Epithelial cell of proximal tubule (primary cell): ENCODE measurements at places on chromosomes 5 and 9. TPM values are rescaled to one million over a fixed set of nuclear protein-coding genes. Genes with fewer than 3 reads are reported as not detected.

DNA sequence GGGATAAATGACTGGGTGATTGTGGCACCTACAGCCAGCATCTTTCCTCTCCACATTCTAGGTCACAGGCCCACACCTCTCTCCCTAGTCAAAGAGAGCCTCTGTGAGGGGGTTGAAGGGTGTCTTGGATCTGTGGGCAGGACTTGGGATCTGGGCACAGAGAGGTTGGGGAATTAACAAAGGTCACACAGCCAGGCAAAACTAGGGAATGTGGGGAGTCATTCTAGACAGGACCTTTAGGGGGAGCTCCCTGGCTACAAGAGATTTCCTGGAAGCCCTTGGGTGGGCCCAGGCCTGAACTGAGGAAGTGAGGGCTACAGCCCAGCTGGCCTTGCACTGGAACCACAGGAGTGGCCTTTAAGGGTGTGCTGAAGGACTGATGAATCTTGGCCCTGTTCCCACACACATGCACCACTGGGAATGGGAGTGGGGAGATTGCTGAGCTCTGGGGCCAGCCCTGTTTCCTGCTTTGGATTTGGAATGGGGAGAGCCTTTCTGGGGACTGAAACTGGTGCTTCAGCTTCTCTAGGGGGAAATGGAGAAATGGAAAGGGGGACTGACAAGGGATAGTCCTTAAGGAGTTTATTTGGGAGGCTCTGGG lies 12.4 kb upstream of the CXXC5 start:
- DNase-seq = no peak

DNA sequence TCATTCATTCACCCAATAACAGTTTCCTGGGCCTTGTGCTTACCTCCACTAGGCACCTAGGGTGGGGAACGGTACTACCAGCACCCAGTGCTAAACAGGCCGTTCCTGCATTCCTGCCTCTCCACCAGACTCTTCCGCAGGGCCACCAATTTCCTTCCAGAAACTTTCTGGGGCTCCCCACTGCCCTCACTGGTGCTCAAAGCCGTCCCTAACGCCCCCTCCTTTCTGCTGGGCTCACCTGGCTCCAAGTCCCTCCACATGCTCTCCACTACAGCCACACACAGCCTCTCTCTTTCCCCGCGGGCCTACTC lies 1.4 kb downstream of the PHF19 start:
- no peak for DNase-seq

The RXFP3 gene
- total RNA-seq = not detected in 2 replicates

DNA sequence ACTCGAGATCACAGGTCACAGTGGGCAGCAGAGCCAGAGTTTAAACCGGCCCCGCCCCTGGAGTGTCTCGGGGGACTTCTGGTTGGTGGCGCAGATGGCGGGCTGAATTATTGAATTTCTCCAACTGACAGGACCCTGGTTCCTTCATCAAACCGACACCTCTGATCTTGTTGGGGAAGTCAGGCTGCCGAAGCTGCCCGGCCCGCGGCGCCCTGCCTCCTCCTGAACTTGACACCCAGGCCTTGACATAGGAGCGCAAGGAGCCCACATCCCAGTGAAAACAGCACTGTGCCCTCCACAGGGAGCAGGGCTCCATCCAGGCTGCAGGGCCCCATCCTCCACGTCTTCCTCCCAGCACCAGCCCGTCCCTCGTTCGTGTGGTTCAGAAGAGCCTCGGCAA lies 105.2 kb downstream of the OLFM1 start:
- DNase-seq = no peak

DNA sequence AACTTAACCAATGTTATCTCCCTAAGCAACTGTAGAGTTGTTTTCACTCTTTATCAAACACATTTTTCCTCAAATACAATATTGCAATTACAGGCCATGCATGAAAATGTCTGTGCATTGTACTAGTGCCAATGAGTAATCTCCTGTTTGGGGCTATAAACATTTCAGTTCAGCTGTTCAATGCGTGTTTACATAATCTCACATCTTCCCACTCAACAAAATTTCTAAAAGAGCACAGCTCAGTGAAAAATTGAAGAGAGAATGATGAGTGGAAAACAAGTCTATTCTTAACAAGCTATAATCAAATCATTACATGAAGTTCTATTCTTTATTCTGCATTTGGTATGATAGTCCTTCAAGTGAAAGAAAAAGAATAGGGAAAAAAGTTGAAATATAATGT lies 780.5 kb upstream of the CDH9 start:
- no peak for DNase-seq

GRCh38 chr9:115209601-115210306 lies 91.8 kb upstream of the TNC start:
- peak; percentile 57 for DNase-seq

The RXRA gene
- total RNA-seq = 8.4 and 19.1 TPM in 2 replicates
